ENCODE measurements at places on chromosomes 11 and 22.

- DNase-seq: no peak
Measured at GRCh38 chr11:95242091-95242844, 11.3 kb upstream of the SESN3 start.

- no peak for DNase-seq
Measured at GRCh38 chr11:72989727-72990126, 152.4 kb downstream of the FCHSD2 start.

DNA sequence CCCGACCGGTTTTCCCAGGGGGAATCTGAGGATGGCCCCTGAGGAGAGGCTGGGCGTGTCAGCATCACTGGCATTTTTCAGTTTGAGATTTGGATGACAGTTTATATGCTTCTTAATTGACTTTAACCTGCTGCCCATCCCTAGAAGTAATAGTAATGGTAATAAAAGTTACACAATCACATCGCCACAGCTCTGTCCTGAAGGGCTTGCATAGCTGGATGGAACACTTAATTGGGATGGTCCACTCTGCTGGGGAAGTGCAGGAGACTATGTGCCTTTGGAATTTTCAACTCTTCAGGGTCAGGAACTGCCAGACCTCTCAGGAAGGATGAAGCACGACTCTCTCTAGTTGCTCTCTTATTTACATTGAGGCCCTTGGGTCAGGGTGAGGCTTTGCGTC, 16.2 kb downstream of the BARX2 start:
- DNase-seq: no peak

- no peak for DNase-seq
Measured at GRCh38 chr11:11252403-11252802, 100.6 kb downstream of the CSNK2A3 start.

DNA sequence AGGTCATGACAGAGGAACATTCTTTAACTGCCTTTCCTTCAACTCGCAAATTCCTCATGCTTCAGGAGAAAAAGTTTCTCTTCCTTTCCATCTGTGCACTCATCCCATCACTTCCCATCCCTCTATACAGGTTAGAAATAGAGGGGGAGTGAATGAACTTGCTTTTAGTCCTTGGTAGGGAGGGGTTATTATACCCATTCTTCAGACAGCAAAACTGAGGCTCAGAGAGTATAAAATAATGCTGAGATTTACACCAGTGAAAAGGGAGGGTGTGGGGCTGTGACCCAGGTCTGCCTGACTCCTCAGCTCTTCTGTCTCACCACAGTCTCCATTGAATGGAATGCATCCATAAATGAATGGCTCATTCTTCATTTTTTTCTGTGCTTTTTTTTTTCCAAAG, 109.4 kb upstream of the RCN1 start:
- no peak for DNase-seq

- no peak for DNase-seq
Measured at GRCh38 chr11:131896978-131897615, 526.7 kb downstream of the NTM start.

DNA sequence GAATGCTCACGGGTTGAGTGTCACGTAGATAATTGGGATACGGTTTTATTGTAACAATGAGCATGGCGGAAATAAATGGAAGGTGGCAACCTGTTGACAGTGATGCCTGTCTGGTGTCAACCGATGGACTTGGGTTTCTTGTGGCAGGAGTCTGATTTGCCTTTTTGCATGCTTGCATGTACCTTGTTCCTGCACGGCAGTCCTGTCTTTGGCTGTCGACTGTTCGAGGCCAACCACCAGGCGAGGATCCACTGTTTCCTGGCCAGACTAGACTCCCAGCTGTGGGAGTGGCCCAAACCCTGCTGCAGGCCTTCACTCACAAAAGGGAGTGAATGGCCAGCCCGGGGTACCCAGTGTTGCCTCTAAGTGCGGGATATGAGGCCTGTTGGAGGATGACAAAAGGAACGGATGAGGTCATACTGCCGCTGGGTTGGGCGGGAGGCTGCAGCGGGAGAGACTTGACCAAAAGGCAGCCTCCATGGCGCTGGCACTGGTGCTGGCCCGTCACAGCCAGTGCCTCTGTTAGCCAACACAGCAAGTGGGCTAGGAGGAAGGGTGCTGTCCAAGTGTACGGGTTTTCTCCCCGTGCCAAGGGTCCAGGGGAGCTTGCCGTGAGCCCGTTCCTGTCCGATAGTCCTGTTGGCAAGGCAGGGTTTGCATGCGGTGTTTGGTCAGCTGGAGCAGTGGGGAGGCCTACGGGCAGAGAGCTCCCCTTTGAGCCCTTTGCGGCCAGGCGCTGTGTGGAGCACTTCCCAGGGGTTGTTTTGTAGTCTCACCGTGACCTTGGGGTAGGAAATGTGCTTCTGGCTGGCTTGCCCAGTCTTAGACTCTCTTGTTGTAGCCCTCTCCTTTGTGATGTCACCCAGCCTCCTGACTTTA, 974 bp downstream of the DGCR8 start:
- DNase-seq: no peak

DNA sequence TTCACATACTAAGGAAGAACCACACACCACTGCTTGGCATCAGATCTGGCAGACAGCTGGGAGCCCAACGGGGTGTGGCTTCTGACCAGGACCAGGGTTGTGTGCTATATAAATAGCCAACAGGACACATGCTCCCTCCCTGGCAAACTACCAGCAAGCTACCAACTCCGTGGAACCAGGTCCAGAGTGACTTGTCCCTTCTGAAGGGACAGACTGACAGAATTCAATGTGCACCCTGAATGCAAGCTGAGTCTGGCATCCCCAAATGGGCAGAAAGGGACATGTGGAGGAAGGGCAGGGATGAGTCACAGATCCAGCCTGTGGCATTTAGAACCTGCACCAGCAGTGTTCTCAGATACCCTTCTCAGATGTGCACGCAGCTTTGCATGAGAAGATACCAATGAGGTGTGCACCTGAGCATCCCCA, 92.9 kb downstream of the MICAL3 start:
- DNase-seq: no peak

- DNase-seq: no peak
Measured at GRCh38 chr11:113104691-113105251, 143.6 kb downstream of the NCAM1 start.

DNA sequence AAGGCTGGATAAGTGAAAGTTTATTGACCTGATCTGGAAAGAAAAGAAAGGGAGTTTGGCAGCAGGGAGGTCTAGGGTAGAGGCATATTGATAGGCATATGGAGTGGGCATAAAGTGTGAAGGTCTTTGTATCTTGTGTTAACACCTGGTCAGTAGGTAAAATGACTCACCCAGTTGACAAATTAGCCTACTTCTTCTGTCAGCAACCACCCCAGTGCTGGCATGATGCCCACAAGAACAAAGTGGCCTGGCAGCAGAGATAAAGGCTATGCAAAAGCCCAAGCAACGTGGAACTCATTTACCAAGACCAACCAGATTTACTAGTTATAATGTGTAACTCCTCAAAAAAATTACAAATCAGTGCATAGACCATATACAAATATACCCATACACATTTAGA, 4.9 kb downstream of the OR10A3 start:
- DNase-seq: no peak

DNA sequence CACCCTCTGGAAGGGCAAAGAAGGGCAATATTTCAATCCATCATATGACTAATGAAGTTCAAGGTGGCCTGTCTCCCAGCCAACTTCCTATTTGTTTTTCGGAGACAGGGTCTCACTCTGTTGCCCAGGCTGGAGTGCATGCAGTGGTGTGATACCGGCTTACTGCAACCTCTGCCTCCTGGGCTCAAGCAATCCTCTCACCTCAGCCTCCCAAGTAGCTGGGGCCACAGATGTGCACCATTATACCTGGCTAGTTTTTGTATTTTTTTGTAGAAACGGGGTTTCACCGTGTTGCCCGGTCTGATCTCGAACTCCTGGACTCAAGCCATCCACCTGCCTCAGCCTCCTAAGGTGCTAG, 13.4 kb downstream of the ABTB2 start:
- no peak for DNase-seq

Measured in CD4-positive, alpha-beta T cell treated with Interleukin-10 for 1 hour (primary cell).